Right kidney (tissue), 9 donors: ENCODE measurements at places on chromosomes 12 and 14.

DNA sequence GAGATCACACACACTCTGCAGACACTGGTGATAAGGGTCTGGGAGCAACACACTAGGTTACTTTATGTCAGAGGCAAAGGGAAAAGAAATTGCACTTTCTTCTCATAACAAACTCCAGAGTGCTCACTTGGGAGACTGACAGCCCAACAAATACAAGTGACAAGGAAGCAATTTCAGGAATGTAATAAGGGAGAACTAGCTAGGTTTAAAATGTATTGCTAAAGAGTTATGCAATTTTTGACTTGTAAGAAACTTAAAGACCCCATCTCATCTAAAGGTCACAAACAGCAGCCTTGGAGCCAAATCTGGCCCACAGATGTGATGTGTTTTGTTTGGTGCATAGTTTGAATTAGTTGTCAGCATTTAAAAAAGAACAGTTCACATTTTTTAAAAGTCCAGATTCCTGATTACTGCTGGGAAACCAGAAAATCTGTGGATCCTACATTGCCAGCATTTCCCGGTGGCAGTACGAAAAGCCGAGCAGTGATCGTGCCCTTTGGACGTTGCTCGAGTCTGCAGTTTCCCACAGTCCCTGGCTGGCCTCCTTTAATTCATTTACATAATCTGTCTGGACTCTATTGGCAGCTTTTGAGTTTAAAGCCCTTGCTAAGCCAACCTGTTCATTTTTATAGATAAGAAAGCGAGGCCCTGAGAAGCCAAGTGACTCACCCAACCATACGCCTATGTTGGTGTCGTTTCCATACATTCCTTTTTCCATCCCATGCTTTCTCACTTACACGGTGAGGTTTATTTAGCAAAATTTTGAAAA is 42.0 kb upstream of the ETV6 start:
- no peak for DNase-seq

GRCh38 chr12:4281173-4281654 is 7.7 kb downstream of the CCND2 start:
- no peak for DNase-seq

GRCh38 chr12:96986883-96987523 is 79.9 kb downstream of the NEDD1 start:
- DNase-seq = no peak

DNA sequence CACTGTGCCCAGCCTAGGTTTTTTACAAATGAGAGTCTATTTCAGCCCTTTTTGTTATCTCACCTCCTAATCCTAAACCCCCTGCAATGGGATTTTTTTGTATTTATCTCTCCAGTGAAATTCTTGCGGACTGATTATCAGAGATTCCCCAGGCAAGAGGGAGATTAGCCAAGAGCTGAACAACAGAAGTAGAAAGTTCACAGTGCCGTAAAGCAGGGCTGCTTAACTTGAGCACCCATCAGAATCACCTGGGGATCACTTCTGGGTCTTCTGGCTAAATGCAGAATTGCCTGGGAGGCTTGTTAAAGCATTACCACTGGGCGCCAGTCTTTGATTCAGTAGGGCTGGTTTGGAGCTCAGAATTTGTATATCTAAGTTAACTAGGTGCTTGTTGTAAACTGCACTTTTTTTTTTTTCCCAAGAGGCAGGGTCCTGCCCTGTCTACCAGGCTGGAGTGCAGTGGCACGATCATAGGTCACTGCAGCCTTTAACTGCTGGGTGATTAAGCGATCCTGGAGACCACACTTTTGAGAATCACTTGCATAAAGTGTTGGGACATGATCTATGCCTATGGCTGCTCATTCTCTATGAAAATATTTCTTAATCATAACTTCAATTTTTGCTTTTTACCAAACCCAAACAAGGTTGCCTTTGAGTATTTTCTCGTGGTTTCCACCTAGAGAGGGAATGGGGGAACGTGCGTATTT is 1.1 kb upstream of the DPPA3 start:
- DNase-seq = no peak

DNA sequence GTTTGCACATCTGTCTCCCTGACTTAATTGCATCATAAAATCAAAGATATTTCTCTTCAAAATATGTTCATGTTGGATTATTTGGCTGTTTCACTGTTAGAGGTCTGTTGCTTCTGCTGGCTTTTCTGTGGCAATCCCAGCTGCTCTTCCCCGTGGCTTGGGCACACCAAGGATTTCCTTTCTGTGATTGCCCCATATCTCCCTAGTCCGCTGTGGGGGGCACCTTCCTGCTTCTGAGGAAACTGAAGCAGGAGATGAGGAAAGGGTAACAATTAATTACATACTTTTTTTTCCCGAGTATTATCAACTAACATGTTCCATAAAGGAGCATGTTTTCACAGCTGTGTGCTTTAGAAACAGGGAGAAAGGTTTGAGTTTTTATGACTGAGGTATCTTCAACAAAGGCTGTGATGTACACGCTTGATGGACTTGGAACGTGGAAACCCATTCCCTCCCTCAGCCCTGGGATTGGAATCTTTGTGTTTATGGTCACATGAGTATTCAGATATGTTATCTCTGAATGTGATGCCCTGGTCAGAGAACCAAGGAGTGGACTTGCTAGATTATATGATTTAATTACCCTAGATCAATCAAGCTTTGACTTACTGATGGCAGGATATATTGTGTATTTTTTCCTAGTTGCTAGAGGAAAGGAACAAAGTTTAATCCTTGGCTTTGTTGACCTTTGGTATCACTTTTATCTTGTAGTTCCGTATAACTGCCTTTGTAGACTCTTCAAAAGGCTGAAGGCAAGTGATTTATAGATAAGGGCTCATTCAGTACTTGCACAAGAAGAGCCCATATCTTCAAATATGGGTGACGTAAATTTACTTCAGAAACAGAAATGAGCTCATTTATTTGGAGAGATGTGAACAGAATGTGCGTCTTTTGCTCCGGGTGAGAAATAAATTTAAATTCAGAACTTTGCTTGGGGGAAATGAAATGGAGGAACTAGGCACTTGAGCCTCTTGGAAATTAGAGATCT is 46.7 kb downstream of the BORCS5 start:
- DNase-seq = peak; percentile 21

DNA sequence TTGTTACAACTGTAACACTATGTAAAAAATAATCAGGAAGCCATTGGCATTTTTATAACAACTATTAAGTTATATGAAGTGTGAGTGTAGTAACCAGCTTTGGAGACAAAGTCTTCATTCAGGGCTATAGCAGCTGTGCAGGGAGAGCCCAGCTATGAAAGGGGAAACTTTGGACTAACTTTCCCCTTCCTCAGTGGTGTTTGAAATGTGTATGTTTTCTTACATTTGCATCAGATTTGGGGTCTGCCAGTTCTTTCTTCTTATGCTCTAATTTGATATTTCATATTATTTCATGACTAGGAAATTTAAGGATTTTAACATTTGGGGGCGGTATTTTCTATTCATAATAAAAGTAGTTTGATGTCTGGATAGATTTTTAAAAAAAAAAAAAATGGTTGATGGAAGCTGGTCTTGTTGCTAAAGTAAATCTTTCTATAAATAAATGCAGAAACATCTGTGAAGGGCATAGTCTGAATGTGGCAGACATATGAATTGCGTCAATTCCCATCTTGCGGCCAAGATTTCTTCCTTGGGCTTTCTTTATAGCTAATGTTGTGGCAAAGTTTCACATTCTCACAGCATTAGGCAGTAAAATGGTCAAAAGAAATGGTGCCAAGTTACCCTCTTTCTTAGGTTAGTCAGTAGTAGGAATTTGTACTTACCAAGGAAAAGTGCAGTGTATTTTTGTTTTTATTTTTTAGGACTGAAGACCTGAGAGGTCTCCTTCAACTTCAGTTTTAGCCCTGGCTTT is 35.6 kb downstream of the RASSF8 start:
- DNase-seq = no peak

GRCh38 chr12:93093243-93093642 is 164.1 kb upstream of the EEA1 start:
- no peak for DNase-seq

DNA sequence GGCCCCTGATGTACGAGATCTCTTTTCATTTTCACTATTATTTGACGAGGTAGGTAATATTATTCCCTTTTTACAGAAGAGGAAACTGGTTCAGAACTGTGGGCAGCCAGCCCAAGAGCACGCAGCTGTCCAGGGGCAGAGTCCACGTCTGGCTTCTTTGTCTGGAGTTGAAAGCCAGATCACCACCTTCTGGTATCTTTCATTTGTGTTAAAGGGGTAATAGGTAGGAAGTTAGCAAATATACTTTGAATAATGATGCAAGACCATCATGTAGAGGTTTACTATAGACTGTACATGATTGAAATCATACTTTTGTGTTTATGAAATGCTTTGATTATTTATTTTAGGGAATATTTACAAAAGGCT is 144.1 kb upstream of the AMIGO2 start:
- no peak for DNase-seq

DNA sequence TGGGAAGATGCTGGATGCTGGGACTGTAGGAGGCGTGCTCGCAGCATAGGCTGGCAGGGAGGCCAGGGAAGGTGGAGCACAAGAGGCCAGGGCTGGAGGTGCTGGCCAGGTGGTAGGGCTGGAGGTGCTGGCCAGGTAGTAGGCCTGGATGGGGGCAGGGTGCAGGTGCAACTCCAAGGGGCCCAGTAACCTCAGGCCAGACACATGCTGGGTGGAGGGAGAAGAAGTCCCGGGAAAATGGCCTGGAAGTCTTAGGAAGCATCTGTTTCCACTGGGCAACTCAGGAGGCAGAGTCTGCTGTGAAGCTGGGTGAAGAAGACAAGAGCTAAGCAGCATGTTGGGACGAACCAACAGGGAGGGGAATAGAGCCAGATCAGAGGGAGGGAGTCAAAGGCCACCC is 665.2 kb downstream of the BCL11B start:
- DNase-seq = no peak

DNA sequence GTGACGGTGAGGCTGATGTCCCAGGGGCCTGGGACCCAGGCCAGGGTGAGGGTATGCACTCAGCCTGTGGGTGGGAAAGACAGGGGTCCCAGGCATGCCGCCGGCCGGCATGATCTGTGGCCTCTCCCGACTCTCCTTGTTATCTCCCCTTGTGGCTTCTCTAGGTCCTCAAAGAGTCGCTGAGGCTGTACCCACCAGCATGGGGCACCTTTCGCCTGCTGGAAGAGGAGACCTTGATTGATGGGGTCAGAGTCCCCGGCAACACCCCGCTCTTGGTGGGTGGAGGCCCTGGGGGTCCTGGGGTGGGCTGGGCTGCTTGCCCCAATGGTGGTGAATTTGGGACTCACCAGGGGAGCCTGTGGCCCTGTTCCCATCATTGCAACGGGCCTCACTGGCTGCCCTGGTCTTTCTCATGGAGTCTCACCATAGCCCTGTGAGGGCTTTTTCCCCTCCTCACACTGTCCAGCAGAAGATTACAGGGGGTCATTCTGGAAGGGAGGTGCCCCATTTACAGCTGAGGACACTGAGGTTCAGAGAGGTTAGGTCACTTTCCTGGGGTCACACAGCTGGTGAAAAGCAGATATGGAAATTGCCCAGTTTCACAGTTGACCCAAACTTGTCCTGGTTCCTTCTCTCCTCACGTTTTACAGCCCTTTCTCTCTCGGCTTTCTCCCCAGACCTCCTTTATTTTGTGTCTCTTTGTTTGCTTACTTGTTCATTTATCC is 37.9 kb downstream of the CYP46A1 start:
- DNase-seq = no peak

DNA sequence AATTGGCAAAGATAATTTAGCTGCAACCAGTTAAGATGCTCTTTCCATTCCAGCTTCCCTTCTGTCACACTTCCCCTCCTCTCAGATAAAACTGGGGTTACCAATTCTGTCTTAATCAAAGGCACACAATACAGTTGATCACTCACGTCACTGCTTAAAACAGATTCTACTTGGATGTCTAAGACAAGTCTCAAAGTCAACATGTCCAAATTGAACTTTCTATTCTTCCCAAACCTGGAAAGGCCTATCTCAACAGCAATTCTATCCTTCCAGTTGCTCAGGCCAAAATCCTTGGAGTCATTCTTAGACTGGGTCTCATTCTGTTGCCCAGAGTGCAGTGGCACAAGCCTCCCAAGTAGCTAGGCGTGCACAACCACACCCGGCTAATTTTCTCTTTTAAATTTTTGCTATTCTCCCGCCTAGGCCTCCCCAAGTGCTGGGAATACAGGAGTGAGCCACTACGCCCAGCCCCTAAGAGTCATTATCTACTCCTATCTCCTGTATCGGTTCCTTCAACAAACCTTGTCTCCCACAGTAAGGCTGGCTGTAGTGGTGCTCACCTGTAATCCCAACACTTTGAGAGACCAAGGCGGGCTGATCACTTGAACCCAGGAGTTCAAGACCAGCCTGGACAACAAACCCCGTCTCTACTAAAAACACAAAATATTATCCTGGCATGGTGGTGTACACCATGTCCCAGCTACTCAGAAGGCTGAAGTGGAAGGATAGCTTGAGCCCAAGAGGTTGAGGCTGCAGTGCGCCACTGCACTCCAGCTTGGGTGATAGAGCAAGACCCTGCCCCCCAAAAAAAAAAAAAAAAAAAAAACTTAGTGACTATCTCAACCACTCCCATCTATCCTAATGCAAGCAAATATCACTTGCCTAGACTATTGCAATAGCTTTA is 4.7 kb downstream of the RPS29 start:
- no peak for DNase-seq

- DNase-seq = no peak
Observed at GRCh38 chr14:101363880-101364391, 197.4 kb upstream of the DIO3 start.

DNA sequence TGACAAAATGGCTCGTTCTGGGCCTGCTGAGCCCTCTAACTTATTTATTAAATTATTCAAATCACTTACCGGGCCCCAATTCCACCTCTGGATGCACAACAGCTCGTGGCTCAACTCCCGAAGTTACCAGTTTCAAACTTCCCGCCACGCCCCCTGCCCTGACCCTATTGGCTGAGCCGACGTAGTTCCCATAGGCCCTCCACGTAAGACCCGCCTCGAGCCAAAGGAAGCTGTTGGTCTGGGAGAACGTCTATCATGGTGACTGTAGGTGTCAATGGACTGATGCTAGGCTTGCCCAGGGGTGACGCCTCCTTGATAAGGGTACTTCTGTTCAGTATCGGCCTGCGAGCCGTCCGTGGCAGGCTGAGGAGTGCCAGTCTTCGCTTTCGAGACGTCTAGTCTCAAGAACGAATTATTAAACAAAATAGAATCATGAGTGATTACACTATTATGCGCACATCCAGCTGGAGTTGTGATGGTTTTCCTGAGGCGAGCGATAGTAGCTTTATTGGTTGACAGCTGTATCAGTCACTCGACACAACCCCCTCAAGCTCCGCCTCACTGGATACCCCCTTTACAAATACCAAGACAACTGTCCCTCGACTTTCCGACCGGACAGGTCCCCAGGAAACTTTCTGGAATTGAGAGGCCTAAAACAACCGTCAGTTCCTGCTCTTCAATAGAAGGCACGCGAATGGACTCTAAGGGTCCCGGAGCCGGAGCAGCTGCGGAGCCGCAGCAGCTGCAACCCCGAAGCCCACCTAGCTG is at the start of gene CDCA3:
TSS of gene CDCA3 (minus strand) at position 134 of the 768 bp plus-strand sequence. CDS start 334 bp downstream, outside the sequence.
- DNase-seq = peak; percentile 92

- no peak for DNase-seq
Observed at GRCh38 chr12:120562906-120563305, 18.3 kb downstream of the POP5 start.

- DNase-seq = no peak
Observed at GRCh38 chr12:10018386-10018785, 8.0 kb downstream of the CLEC12B start.

GRCh38 chr12:31658471-31659086 is 909 bp upstream of the ETFBKMT start:
- DNase-seq = no peak

- DNase-seq = no peak
Observed at GRCh38 chr12:53809005-53809404, 57.2 kb upstream of the CISTR start.
